GM23338 (cell line): ENCODE measurements at places on chromosomes 4 and X. TPM values are rescaled to one million over a fixed set of nuclear protein-coding genes. Genes with fewer than 3 reads are reported as not detected.

Gene RHOXF2B
- not detected in 2 replicates for total RNA-seq

Gene RAB41
- total RNA-seq: not detected in 2 replicates

Gene PPP1R3F
- total RNA-seq: 9.4 and 11.3 TPM in 2 replicates

Gene CASK
- 44.1 and 44.4 TPM in 2 replicates for total RNA-seq

Gene TCEANC
- total RNA-seq: 2.5 and 5.5 TPM in 2 replicates

Gene ODAPH
- not detected in 2 replicates for total RNA-seq

Gene CLDN34
- total RNA-seq: 0.19 TPM in 1 of 2 replicates, not detected in the other

Gene LRCH2
- total RNA-seq: 8.6 and 10.4 TPM in 2 replicates

Gene HAND2
- total RNA-seq: not detected in 2 replicates

Gene CXCL6
- 7.2 and 9.5 TPM in 2 replicates for total RNA-seq

Gene NWD2
- 0.07 TPM in 1 of 2 replicates, not detected in the other for total RNA-seq

Gene APBB2
- total RNA-seq: 56.4 and 74.8 TPM in 2 replicates
